ENCODE measurements at places on chromosomes 2 and 18.

DNA sequence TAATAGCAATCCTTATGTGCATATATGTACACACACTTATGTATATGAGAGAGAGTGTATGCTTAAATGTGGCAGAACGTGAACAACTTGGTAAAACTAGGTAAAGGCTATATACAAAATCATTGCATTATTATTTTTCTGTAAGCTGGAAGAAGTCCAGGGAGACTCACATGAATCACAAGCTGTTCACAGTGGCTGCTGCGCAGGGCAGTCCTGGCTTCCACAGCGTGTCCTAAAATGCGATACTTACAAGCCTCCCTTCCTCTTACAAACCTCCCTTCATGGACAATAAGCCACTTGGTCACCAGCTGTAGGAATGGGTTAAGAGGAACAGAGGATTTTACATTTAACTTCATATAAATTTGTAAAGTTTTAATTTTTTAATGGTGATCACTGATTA is 114.9 kb upstream of the AGAP1 start:
- DNase-seq, result no peak

GRCh38 chr2:176601066-176601465 is 331.8 kb downstream of the MTX2 start:
- no peak for DNase-seq

DNA sequence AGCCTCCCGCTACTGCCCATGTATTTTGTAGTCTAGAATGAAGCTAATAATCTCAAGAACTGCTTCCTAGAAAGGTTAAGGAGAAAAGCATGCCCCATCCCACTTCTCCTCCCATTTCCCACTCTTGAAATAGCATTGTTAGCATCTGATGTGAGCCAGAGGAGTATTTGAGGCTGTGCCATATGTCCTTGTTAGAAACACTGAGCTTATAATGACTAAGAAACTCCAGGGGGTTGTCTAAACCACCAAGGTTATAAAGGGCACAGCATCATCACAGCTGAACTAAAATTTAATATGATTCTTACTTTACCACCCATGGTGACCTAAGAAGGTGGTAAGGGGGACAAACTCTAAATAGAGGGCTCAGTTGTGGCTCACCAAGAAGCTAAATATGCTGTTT is 16.6 kb downstream of the TSPYL6 start:
- no peak for DNase-seq

DNA sequence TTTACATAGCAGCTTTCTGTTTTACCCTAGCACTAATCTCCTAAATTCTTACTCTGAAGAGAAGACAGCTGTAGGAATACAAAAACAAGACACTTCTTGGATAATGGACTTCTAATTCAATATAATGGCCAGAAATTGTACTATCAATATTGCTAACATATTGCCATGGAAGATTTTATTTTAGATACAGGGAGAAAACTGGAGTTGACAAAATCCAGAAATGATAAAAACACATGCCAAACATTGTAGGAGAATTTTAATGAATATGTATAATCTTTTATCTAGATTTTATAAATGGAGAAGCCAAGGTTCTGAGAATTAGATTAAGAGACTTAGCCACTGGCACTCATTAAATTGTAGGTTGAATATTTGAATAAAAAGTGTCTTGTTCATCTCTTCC is 1838.8 kb upstream of the LRRTM1 start:
- no peak for DNase-seq

DNA sequence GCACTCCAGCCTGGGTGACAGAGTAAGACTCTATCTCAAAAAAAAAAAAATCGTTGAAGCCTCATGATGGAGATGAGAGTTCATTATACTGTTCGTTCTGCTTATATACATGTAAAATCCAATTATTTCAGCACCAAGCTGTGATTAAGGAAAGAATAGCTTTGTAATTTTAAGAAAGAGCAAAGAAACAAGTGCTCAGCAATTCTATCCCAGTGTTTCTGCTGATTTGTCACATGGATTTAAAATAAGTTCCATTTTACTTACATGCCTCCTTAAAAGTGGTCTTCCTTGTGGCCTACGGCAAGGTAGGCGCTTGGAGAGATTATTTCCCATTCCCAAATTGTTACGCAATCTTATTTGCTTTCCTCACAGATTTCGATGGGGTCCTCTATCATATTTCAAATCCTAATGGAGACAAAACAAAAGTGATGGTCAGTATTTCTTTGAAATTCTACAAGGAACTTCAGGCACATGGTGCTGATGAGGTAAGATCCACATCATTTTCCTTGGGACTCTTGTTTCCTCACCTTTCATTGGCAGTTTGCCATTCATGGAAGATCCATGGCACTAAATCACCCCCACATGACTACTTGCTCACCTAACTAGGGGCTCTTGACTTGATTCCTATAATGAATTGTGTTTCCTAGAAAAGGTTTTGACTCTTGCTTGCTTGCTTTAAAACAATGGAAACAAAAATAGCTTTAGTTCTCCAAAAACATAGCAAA is 11.5 kb downstream of the ARPC2 start:
- no peak for DNase-seq

GRCh38 chr18:73352546-73352945 is 484.8 kb upstream of the NETO1 start:
- no peak for DNase-seq

DNA sequence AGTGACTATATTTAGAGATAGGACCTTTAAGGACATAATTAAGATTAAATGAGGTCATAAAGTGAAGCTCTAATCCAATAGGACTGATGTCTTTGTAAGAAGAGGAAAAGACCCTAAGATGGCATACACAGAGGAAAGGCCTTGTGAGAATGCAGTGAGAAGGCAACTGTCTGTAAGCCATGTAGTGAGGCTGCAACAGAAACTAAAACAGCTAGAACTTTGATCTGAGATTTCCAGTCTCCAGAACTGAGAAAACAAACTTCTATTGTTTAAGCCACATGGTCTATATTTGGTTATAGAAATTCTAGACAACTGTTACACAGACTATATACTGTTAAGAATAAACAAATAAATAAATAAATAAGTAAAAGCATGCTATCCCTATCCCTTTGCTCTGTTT is 276.8 kb downstream of the CNTNAP5 start:
- DNase-seq, result no peak

DNA sequence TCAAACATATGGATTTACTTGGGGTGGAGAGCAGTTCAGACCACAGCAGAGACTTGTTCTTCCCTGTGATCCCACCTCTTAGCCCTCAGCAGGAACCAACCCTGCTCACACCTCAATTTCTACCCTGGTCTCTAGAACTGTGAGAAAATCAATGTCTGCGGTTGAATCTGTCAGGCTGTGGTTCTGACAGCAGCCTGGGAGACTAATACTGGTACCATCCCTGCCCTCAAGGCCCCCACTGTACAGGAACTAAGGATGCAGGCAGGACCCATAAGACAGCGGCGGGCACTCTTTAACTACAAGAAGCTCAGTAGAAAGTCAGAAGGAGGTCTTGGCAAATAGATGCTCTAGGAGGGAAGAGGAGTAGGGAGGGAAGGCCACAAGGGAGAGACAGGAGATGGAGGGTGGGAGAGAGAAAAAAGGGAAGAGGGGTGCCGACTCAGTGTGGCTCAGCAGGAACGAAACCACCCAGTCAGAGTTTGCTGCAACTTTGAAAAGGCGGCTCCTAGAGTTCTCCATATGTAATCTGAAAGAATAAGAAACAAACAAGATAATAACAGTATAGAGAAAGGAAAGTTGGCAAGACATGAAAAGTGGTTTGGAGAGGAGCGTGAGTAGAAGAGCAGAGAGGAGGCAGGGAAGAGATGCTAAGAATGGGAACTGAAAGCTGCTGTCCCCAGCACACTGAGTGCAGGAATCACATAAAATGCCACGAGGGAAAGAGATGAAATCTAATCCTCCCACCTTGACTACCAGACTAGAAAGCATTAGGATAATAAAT is 323.9 kb upstream of the ID2 start:
- DNase-seq, result no peak

- DNase-seq, result no peak
These were observed 152.7 kb upstream of the PTPRM start for GRCh38 chr18:7414459-7414858.

- DNase-seq, result no peak
These were observed 17.1 kb downstream of the TUBB6 start for GRCh38 chr18:12324991-12325725.

DNA sequence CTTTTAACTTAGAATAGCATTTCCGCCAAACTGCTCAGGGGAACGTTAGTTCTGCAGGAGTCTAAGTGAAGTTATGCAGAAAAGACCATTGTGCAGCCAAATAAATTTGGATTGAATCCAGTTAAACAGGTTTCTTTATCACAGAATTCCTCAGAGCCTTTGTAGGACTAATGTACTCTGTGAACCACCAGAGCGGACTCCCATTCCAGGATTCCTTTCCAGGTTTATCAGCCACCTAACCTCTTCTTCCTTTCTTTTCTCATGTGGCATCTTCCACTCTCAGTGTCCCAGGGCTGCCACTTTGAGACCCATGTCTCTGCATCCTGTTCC is 350.4 kb downstream of the TSN start:
- DNase-seq, result no peak

- DNase-seq, result no peak
These were observed 529.2 kb downstream of the EPHA4 start for GRCh38 chr2:221042926-221043325.

DNA sequence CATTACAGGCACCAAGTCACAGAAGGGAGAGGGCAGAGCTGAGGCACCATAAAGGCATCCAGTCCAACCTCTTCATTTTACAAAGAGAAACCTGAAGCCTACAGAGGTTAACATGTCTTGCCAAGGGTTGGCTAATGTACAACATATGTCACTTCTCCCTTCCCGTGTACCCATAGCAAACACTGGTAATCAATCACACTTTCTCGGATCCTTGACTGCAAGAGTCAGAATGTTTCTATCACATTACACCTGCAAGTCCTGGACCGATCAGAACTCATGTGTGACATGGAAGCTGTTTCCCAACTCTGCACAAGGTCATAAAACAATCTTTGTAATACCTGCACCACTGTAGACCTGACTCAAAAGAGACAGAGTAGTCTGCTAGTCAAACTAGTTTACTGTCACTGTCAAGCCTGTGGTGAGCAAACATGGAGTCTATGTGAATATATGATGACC is 6.0 kb downstream of the ANKRD44 start:
- DNase-seq, result no peak

DNA sequence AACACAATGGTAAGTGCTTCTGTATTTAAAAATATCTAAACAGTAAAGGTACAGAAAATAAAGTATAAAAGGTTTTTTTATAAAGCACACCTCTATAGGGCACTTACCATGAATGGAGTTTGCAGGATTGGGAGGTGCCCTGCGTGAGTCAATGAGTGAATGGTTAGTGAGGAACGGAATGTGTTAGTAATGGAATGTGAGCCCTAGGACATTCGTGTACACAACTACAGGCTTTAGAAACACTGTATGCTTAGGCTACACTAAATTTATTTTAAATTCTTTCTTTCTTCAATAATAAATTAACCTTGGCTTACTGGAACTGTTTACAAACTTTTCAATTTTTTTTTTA is 337.9 kb upstream of the SLC39A10 start:
- no peak for DNase-seq

DNA sequence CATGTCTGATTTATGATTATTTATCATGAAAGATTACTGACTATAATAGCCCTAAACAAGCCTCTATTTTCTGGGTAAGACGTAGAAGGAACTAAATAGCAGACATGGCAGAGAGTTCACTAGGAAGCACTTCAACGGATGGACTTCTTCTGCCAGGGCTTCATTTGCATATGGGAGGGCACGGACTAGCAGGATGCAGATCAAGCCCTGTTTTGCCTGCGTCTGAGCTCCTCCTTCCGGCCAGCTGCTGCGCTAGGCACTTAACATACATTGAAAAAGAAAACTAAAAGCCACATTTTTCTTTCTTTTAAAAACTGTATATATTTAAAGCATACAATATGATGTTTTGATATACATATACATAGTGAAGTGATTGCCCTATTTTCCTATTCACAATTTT is 340.0 kb upstream of the MEX3C start:
- DNase-seq, result no peak

- no peak for DNase-seq
These were observed 632.5 kb downstream of the SUCLG1 start for GRCh38 chr2:83826577-83826976.

GRCh38 chr2:145741181-145741580 is 1221.3 kb upstream of the ZEB2 start:
- no peak for DNase-seq

DNA sequence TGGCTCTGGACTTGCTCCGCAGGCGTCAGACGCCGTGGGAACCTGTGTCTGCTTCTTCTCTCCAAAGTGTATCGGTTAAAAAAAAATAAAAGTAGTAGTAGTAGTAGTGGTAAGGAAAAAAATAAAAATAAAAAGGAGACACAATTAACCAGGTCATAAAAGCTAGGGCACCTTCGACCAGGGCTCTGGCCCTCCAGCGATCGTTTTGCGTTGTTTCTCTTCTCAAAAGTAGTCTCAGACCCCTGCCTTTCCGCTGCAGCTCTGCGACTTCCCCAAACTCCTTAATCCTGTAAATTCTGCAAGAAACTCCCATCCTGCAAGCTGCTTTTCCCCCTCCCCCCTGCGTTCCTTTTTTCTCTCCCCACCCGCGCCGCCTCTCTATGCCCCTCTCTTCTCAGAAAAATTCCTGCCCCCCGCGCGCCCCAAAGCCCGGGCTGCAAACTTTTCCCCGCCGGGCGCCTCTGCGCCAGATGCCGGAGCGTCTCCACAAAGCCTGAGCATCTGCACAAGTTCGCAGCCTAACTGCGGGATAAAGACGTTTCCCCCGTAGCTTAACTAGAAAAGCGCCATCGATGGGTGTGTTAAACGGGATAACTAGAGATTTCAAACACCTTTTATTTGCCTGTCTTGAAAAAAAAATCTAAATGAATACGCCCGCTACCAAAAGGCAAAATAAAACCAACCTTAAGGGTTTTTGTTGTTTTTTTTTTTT is 1.8 kb upstream of the SALL3 start:
- DNase-seq, result no peak

GRCh38 chr18:10401521-10401920 is 52.9 kb upstream of the APCDD1 start:
- no peak for DNase-seq

GRCh38 chr18:23189768-23190661 is 54.7 kb downstream of the CABLES1 start:
- no peak for DNase-seq

DNA sequence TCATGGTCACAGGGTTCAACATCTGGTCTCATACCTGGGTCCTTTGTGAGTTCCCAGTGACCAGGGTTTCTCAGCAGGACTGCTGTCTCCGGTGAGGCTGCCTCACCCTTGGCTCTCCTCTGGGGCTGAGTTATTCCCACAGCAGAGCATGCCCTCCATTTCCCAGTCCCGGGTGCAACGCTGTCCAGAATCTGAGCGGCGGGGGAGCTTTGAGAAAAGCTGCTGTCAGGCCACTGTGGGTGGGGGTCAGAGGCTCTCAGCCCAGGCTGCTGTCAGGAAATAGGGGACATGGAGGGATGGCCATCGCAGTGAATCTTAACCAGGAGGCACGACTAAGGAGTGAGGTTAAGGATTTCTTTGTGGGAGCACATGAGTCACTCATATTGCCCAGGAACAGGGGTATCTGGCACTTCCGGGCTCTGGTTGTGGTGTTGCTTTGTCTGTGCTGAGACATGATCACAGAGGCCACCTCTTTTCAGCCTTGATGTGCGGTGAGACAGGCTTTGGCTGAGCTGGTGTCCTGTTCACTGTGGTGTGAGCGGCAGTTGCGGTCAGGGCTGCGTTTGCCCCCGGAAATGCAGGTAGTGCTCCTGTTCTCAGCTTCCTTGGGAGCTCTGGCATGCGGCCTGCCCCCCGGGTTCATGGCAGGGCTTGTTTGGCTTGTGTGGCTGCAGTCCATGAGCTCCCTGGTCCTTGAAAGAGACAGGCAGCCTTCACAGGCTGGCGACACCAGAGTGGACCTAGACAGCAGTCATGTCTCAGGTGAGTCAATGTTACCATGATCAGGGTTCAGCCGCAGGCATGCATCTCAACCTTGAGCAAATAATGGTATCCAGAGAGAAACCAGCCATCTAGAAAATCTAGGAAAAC is 310.7 kb upstream of the MYT1L start:
- DNase-seq, result no peak
